ENCODE measurements at places on chromosomes 3 and 15.

GRCh38 chr3:119555309-119555735, 4.1 kb downstream of the CD80 start:
- no peak for DNase-seq

DNA sequence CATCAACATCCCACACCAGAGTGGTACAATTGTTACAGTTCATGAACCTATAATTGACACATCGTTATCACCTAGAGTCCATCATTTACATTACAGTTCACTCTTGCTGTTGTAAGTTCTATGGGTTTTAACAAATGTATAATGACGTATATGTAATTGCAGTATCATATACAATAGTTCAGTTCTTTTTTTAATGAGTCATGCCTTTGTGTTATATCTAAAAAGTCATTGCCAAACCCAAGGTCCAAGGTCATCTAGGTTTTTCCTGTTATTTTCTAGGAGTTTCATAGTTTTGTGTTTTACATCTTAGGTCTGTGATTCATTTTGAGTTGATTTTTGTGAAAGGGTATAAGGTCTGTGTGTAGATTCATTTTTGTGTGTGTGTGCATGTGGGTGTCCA, 160.9 kb upstream of the GALNT15 start:
- no peak for DNase-seq

DNA sequence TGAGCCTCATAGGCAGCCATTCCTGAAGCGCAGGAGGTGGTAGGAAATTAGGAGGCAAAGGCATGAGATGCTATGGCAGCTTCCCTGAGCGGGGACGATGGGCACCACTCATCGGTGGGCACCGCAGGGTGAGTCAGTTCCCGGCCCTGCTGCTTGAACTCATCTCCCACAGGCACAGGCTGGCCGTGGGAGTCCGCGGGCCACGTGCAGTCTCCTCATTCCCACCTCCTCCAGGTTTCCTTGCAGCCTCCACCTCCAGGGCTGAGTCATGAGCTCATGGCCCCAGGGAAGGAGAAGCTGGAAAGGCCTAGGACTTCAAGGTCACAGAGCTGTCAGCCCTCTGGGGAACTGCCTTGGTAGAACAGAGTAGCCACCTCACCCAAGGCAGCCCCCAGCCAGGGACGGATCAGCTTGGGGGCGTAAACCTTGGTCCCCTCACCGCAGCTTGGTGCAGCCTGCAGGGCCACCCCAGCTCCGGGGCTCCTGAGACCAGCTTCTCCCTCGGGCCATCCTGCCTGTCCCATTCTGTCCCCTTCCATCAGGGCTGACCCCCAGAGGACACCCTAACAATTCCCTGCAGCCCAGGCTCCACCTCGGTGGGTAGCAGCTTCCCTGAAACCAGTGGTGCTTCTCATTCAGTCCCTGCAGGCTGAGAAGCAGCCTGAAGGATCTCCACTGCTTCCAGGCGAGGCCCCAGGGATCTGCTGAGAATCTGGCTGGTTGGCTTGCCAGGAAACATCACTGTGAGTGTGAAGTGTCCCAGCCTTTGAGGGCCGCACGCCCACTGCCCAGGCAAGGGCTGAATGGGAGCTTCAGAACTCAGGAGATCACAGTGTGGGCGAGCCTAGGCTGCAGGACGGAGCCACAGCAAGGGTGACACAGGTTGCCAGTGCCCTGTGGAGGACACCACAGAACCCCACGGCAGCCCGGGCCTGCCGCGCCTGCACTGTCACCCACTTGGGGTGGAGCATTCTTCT, 150.7 kb upstream of the MEF2A start:
- DNase-seq = peak; percentile 29

GRCh38 chr3:135452881-135453280, 512.6 kb upstream of the PPP2R3A start:
- no peak for DNase-seq

- no peak for DNase-seq
These were observed 74.6 kb upstream of the ADPGK start for GRCh38 chr15:72858205-72858604.

DNA sequence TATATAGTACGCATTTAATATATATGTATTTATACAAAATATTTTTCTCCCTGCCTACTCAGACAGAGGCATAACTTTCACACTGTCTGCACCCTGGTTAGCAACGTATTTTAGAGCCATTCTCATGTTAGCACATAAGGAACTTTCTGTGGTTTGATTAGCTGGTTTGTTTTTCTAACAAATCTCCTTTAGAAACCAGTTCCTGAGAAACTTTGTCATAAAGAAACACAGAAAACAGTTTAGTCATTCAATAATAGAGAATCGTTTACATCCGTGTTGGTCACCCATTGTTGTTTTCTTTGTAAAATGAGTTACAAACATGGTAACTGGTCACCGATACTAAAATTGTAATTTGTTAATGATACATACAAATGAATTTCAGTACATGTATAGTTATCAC, 5.9 kb upstream of the NGRN start:
- no peak for DNase-seq

DNA sequence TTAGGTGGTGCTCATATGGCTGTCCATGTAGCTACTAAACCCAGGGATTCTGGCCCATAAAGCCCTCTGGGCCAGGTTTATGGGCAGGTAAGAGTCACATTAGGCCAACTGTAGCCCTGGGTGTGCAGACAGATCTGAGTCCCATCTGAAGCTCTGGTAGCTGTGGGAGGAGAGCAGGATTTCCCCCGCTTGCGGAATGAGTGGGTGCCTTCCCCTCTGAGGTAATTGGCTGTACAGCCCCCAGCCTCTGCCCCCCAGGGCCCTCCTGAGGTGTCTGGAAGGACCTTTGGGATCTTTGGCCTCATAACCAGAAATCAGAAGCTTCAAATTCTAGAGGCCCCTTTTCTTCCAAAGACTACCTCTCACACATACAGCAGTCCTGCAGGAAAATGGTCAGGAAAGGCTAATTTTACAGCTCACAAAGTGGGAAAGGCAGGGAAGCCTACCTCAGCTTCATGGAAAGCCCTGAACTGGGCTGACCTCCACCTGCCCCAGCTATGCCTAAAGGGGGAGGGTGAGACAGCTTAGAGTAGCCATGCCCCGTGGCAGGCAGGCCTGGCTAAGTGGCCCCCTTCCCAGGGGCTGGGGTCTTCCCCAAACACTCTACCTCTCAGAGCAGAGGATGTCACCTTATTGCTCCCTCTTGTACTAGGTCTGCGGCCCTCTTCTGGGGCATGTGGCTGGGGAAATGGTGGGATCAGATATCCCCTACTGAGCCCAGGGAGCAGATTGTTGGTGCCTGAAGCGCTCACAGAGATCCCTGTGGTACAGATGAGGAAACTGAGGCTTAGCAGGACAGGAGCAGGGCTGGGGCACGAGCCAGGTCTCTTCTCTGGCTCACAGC, 16.8 kb downstream of the HEMK1 start:
- DNase-seq = no peak

DNA sequence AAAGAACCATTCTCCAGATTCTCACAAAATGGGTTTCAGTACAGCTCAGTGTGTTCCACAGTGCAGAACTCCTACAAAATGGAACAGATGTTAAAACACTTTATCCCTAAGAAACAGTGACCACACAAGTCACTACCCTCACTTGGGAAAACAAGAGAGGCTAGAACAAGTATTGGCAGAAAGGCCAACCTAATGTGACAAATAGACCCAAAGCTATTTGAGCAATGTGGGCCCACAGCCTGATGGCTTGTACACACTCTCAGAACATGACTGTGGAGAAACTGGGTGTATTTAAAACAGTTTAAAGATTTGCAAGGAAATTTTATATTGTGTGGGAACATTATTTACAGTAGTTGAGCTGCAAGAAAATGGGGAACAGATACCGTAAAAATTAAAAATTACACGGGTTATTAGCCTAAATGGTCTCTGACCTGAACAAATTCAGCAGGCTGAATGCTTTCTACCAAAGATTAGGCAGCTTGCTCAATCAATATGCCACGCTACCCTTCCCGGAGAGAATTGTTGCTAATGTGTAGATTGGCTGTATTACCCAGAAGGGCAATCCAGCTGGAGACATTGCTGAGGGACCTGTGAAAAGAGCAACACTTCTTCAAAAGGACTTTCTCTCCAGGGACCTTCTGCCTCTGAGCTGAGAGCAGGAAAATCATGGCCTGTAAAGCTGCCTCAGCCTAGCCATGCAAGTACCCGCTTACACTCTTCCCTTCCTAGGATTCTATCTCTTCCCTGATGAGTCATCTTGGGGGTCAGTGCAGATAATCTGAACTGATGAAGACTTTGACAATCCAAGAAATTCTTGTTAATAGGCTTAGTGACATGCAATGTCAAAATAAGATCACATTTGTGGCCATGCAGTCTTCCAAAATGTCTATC, 97.1 kb downstream of the STRIT1 start:
- no peak for DNase-seq

Data from anterior cingulate cortex (tissue), 58 donors.